ENCODE measurements at places on chromosomes 4 and X.
A peak's percentile ranks its signal among the peaks of the same experiment; 100 is the strongest.

DNA sequence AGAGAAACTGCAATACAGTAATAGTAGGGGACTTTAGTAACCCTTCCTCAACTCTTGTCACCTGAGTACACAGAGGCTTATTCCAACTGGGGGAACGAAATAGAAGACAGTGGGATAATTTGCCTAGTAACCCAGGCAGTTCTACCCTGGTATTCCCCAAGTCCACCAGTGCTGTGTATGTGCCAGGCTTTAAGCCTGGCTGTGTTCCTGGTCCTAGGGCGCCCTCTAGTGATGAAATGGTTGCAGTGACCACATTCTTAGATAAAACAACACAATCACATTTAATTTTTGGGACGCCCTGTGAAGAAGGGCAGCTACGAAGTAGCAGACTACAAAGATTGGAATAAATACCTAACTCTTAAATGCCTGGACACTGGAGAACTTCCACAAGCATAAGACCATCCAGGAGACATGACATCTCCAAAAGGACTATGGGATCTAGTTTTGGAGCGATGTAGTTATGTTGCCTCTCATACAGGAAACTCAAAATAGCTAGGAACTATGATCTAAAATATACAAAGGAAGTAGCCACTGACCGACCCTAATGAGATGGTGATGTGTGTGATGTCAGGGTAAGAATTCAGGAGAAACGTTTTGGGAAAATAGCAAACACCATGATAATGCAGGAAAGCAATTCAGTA lies 288.5 kb upstream of the ZCCHC13 start:
- DNase-seq: peak; percentile 62

DNA sequence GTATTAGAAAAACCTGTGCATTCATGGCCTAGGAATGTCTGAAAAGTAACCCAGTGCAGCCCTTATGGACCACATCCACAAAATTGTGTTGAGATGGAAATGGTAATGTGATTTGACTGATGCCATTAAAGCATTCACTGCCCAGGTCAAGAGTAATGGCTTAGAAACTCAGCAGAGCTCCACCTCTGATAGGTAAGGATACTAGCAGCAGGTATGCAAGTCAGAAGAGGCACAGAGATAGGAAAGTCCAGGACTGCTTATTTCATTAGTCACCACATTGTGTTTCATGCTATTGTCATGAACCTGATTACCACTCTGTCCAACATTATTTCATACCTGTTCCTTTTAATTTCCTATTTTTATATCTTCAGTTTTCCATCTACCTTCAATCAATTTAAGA lies 2042.2 kb downstream of the ARAP2 start:
- no peak for DNase-seq

- no peak for DNase-seq
Observed at GRCh38 chrX:17605676-17606075, 131.6 kb upstream of the SCML1 start.

DNA sequence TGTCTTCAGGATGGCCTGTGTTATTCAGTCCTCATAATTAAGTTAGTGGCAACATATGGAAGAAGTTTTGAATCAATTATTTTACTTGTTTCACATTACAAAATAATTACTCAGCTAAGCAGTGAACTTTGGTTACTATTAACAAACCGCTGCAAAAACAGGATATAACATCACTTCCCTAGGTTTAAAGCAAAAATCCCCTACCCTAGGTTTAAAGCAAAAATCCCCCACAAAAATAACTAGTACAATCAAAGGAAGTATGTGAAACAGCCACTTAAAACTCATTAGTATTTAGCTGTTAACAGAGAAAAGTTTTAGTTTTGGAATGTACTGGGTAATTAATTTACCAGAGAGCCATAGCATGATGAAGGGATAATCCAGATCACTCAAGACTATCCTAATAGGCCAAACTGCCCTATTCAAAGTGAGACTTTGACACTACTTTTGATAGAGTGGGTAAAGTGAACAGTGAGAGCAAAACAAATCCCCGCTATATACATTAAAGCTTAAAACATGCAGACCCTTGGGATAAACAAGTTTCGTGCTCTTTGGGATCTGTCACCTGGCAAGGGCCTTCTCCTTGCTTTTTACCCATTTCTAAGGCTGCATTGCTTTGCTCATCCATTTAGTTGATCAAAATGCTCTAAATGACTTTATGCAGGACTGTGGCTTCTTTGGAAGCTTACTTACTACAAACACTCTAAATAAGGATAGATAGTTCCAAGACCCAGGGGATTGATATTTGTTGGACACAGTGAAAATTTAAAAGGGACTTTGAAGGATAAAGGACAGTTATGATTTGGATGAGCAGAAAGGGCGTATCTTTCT lies 36.4 kb upstream of the GPR174 start:
- DNase-seq: no peak

- DNase-seq: no peak
Observed at GRCh38 chrX:41335958-41336331, 2.0 kb downstream of the DDX3X start.

DNA sequence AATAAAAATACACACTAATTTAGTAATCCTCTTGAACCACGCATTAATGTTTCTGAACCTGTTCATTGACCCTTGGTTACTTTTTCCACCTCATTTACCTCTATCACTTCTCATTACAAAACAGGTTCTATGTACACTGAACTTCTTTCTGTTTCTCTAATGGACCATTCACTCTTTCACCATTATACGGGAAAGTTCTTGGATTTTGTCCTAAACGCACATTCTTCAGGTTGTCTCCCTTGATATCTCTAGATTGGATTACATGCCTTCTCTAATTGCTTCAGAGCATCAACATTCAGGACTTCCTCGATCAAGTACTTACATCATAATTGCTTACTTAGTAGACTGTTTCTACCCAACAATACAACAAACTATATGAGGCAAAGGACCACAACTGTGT lies 359.4 kb upstream of the FSTL5 start:
- DNase-seq: no peak

DNA sequence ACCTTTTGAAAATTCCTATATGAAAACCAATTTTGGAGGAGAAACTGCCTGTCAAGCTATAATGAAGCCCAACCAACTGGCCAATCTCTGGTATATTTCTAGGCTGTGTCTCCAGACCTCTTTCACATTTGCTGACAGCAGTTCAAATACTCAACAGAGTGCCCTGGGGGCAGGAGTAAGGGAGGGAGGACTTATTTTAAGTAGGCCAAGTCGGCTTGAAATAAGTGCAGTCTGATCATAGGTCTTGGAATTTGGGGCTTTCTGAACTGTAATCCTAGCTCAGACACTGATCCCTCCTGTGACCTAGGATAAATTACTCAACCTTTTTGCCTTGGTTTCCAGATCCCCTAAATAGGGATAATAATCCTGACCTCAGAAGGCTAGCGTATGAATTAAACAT lies 59.4 kb upstream of the SLC7A11 start:
- no peak for DNase-seq

GRCh38 chr4:107896158-107896645 lies 35.1 kb upstream of the CYP2U1 start:
- no peak for DNase-seq

DNA sequence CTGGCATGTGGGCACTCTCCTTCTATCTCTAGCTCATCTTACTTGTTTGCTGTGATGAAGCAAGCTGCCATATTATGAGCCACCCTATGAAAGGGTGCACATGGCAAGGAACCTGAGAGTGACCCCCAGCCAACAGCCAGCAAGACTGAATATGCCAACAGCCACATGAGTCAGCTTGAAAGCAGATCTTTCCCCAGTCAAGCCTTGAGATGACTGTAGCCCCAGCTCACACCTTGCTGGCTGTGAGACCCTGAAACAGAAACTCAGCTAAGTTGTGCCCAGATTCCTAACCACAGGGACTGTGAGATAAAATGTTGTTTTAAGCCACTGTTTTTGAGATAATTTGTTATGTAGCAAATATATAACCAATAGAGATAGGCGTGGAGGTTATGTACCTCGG lies 36.2 kb downstream of the KDM5C start:
- no peak for DNase-seq

GRCh38 chr4:119977076-119977940 lies 89.3 kb downstream of the MAD2L1 start:
- DNase-seq: no peak

- DNase-seq: peak; percentile 27
Observed at GRCh38 chrX:153554519-153555167, 37.2 kb downstream of the ATP2B3 start.

DNA sequence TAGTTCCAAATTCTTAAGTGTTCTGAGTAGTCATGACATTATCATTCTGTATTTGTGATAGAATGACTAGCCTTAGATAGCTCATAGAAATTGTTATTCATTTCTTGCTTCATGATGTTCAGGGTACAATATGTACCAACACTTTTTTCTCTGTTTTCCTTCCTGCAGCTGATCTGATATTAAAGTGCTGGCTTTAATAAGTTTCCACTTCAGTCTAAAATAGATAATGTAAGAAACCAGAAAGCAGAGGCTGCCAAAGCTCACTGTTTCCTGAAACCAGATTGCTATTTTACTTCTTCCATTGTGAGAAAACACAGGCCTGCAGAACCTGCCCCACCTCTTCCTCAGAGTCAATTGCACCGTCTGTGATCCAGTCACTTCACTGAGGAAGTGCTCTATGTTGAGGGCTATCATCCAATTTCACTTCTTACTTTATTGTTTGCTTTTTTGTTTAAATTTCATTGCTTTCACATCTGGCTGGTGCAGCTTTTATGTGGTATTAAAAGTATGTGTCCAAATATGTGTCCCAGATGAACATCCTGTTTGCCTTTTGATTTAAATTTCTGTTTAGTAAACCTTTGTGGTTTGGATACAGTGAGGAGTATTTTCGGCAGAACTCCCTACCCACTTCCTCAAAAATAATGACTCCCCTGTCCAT lies 652.1 kb downstream of the ANKRD50 start:
- no peak for DNase-seq

- no peak for DNase-seq
Observed at GRCh38 chrX:72294497-72294896, 11.2 kb downstream of the CITED1 start.

DNA sequence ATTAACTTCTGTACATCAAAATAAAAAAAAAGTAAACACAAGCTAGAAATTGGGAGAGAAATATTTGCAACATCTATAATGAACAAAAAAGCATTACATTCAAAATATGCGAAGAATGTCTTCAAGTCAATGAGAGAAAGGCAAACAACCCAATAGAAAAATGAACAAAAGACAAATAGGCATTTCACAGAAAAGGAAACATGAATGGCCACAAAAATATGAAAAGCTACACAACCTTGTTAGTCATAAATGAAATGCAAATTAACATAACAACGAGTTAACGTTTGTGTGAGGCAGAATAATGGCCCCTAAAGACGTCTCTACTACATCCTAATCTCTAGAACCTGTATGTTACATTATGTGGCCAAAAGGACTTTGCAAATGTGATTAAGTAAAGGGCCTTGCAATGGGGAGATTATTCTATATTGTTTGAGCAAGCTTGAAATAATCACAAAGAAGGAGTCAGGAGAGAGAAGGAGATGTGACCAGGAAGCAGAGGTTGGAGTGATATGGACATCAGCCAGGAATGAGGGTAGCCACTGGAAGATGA lies 86.8 kb downstream of the WDFY3 start:
- no peak for DNase-seq

DNA sequence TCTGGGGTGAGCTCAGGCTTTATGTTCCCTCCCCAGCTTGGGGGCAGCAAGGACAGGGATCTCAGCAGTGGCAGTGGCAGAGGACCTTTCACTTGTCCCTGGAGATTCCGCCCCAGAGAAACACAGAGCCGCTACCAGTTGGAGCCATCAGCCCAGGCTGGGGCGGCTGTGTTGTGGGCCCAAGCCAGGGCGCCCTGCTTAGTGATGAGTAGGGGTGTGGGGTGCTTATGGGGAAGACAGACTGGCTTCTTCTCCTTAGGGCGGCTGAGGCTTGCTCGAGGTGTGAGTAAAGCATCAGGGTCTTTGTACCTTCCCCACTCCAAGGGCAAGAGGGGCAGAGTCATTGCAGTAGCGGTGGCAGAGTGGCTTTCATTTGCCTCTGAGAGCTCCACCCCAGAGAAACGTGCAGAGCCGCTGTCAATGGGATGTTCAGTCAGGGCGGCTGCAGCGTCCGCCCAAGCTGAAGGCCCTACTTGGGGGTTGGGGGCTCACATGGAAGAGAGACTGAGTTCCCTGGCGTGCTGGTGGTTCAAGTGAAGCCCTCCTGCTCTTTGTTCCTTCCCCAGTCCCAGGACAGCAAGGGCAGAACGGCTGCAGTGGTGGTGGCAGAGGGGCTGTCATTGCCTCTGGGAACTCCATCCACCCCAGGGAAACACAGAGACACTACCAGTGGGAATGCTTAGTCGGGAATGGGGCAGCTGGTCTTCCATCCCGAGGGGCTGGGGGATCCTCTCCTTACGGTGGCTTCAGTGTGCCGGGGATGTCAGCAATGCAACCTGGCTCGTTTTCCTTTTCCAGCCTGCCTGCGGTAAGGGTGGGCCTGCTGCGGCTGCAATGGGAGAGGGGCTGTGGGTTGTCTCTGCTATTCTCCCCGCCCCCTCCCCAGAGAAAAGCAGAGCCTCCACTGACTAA lies 2142.5 kb upstream of the TENM3 start:
- DNase-seq: no peak

- no peak for DNase-seq
Observed at GRCh38 chr4:62898115-62898514, 1511.1 kb downstream of the TECRL start.

DNA sequence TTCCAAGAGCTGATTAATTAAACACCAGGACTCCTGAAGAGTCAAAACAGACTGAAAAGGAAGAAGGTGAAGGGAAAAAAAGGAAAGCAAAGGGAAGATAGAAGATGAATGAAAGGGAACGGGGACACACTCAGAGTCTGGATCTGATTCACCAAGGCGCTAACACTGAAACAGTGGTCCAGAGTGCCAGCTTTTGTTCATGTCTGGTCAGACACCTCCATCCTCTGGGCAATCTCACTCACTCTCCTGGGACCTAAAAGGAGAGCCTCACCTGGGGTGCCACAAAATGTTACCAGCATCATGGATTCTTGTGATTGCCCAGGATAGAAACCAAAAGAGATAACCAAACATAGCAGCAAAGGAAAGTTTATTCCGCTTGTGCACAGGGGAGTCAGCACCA lies 120.3 kb upstream of the AFF2 start:
- DNase-seq: no peak

DNA sequence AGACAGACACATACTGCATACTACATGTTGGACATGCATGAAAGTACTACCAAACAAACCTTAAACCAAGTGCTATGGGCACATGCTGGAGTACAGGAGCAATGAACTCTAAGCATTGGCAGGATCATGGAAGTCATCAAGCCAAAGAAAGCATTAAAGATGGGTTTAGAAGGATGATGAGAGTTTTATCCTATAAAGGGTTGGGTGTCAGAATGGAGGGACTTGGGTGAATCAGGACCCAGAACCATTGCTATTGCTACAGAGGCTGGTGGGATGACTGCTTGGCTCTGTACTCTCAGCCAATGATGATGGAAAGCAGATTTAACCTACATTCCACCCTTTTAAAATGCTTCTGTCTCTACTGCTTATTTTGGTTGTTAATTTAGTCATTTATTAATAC lies 233.9 kb upstream of the EDA2R start:
- DNase-seq: no peak

GRCh38 chr4:163042306-163042705 lies 124.4 kb downstream of the NAF1 start:
- DNase-seq: no peak

DNA sequence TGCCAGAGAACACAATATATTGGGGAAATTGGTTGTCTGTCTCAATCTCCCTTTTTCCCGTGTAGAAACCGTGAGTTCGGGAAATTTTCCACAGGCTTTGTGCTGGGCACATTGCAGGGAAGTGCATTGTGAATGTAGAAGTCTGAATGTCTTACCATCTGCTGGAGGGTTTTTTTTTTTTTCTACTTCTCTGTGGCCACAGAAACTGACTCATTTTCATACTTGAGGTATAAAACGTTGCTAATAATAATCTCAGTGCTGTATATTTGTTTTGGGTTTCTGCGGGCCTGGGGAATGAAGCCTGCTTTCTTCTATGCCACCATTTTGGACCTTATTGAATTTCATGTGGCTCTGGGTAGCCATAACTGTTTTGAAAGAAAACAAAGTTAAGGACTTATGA lies 1001.2 kb downstream of the STIM2 start:
- DNase-seq: no peak
